Lower lobe of right lung (tissue), 2 donors: ENCODE measurements at places on chromosomes 16 and 17. TPM values are rescaled to one million over a fixed set of nuclear protein-coding genes. Genes with fewer than 3 reads are reported as not detected.

The TOP2A gene
- 6.7 TPM for total RNA-seq

DNA sequence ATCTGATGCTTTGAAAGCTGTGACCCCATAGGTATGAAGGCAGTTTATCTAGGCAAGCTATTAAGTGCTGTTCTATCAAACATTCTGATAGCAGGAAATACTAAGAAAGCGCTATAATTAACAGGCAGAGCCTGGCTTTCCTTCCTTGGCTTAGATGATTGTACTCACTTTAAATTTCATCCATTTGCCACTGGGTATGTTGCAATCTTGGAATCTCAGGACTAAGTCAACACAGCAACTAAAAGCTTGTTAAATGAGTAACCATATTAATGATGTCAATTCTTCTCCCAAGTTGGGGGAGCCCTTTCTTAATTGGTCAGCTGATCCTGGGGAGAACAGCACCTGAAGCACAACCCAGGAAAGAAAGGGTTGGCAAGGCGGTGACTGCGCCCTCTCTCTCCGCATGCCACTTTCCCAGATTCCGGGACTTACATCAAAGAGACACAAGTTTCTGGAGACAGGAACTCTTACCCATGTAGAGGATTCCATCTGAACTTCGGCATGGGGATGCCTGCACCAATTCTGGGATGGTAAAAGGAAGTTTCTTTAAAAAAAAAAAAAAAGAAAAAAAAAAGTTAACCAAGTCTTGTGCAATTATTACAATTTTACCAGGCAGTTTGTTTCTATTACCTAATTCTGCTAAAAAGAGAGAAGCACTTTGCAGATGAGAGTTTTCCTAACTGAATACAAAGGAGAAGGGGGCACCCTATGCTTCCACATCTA is 54.4 kb upstream of the ICAM2 start:
- no peaks in the 10 kb centered on the region for H3K27me3 ChIP-seq
- peak overlapping the region; percentile 70 for H3K27ac ChIP-seq
- H3K4me1 ChIP-seq = peaks cover 41% of the 10 kb centered on the region
- no peak for DNase-seq
- peaks cover 44% of the 10 kb centered on the region for H3K36me3 ChIP-seq

The CCL13 gene
- 14.6 TPM for total RNA-seq

DNA sequence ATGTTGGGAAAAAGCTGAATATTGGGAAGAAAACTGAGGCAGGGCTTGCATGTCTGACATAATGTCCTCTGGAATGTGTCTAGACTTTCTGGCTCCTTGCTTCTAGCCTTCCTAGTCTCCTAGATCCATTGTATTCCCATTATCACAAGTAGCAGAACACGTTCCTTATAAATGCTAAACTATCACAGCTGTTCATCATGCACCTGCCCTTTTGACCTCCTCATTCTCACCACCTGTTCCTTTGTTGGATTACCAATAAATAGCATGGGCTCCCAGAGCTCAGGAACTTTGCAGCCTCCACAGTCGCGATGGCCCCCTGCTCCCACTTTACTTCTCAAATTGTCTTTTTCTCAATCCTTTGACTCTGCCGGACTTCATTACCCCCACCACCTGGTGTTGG is 49.7 kb downstream of the ACSM1 start:
- H3K4me3 ChIP-seq = no peak overlapping the region
- no peaks in the 10 kb centered on the region for H3K27me3 ChIP-seq
- no peak overlapping the region for H3K27ac ChIP-seq
- H3K4me1 ChIP-seq = no peaks in the 10 kb centered on the region
- H3K36me3 ChIP-seq = no peaks in the 10 kb centered on the region
- DNase-seq = no peak

- no peak overlapping the region for H3K4me3 ChIP-seq
- no peaks in the 10 kb centered on the region for H3K27me3 ChIP-seq
- no peak for DNase-seq
- no peaks in the 10 kb centered on the region for H3K36me3 ChIP-seq
- peak overlapping the region; percentile 26 for H3K27ac ChIP-seq
Measured at GRCh38 chr17:39092692-39093230, 58.7 kb downstream of the PLXDC1 start.

DNA sequence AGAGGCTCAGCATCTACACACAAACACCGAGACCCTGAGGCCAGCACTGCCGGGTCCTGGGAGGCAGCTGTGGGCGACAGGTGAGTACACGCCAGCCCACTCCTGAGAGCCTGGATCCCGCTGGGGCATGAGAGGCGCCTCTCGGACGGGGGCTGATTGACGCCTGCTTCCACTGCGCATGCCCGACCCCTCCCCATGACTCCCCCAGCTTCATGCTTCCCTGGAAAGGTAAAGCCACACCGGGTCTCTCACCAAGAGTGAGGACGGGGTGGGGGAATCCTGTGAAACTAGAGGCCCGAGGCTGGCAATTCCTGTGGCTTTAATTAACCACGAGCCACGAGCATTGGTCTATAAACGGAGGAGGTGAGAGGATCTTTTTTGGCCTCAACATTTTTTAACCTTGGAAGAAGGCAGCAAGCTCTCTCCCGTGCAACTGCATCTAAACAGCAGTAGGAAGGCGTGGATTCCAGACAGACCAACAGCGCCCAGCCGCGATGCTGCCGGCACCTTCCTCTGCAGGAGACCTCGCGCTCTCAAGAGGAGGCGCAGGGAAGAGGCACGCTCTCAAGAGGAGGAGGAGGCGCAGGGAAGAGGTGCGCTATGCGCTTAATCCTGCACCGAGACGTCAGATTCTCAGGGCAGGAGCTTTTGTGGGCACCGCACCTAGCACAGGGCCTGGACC is 71.8 kb upstream of the METRNL start:
- no peaks in the 10 kb centered on the region for H3K36me3 ChIP-seq
- H3K4me1 ChIP-seq = no peaks in the 10 kb centered on the region
- no peak overlapping the region for H3K4me3 ChIP-seq
- H3K27me3 ChIP-seq = no peaks in the 10 kb centered on the region

The ACSM2A gene
- total RNA-seq = not detected

GRCh38 chr16:89455178-89455577 is 35.2 kb downstream of the ANKRD11 start:
- H3K36me3 ChIP-seq = no peaks in the 10 kb centered on the region
- no peaks in the 10 kb centered on the region for H3K27me3 ChIP-seq

- H3K4me1 ChIP-seq = no peaks in the 10 kb centered on the region
- DNase-seq = no peak
- peak overlapping the region; percentile 46 for H3K27ac ChIP-seq
- peaks cover 33% of the 10 kb centered on the region for H3K27me3 ChIP-seq
- H3K4me3 ChIP-seq = no peak overlapping the region
Measured at GRCh38 chr16:87541147-87541871, 48.5 kb upstream of the ZCCHC14 start.

The CCDC102A gene
- 12.8 TPM for total RNA-seq

- no peaks in the 10 kb centered on the region for H3K4me1 ChIP-seq
- H3K4me3 ChIP-seq = no peak overlapping the region
- DNase-seq = no peak
- H3K27me3 ChIP-seq = no peaks in the 10 kb centered on the region
Measured at GRCh38 chr16:78200623-78201096, 101.2 kb downstream of the WWOX start.

The UNC45B gene
- 0.77 TPM for total RNA-seq

DNA sequence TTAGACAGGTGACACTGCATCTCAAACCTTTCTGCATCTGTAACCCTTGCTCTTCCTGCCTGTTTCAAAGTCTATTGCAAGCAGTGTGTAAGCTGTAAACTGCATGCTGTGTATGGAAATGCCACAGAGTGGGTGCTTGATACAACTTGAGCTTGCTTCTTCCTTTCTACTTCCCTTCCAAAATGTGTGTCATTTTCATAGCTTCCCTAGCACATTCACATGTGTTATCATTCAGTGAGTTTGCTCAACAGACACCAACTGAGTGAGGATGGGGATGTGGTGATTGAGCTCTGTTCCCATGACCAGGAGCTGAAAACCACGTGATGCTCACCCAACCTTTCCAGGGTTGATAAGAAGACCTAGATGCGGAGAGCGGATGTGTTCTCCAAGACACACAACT is 111.1 kb downstream of the VAT1L start:
- no peaks in the 10 kb centered on the region for H3K4me1 ChIP-seq
- no peak for DNase-seq
- H3K27ac ChIP-seq = no peak overlapping the region

DNA sequence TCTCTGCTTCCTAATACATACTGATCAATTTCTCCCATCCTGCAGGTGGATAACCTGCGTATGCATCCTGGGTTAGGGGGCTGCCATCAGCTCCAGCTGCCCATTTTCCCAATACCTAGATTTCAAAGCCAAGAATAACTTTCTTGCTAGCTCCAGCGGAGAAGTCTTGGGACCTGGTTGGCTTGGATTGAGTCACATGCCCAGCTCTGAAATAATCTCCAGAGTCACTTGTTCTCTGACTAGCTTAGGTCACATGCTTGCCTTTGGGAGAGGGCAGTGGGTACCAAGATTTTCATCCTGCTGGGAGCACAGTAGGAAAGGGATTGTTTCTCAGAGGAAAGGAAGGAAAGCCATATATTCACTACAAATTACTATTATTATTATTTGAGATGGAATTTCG is 70.0 kb upstream of the ELAC2 start:
- H3K4me1 ChIP-seq = no peaks in the 10 kb centered on the region
- no peaks in the 10 kb centered on the region for H3K36me3 ChIP-seq
- H3K4me3 ChIP-seq = no peak overlapping the region
- no peaks in the 10 kb centered on the region for H3K27me3 ChIP-seq
- no peak overlapping the region for H3K27ac ChIP-seq
- no peak for DNase-seq

DNA sequence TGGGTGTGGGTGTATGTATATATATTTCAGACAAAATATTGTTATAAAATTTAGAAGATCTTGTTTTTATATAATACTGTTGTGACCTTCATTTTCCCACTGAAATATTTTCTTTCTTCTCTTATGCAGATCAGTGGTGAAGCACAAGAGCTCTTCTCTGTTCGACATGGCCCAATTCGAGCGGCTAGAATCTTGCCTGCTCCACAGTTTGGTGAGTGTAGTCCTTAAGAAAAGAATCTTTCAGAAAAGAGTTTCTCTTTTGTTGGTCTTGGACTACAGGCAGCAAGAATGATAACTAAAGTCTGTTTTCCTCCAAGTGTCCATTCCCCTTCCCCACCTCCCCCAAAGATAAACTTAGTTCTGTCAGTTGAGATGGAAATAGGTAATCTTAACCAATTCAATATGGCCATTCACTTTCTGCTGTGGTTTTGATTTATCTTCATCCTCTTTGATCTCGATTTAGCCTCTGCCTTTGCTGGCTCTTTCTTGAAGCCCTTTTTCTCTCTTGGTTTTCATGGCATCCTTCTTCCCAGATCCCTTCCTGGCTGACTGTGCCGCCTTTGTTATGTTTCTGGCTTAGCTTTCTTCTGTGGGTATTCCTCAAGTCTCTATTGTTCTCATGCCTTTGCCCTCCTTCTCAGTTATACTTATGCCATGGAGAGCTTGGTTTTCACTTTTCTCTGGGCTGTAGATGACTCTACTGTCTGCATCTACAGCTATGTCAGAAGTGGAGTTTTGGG is 69.6 kb downstream of the BCAS3 start:
- no peak overlapping the region for H3K4me3 ChIP-seq
- no peak for DNase-seq
- no peaks in the 10 kb centered on the region for H3K27me3 ChIP-seq
- H3K27ac ChIP-seq = no peak overlapping the region
- H3K36me3 ChIP-seq = no peaks in the 10 kb centered on the region
